Suppressor macrophage treated with lipopolysaccharide for 4 hours (primary cell): ENCODE measurements at places on chromosomes 16 and 17.

GRCh38 chr16:24070851-24071250 lies 185.3 kb upstream of the CACNG3 start:
- DNase-seq = peak; percentile 52

DNA sequence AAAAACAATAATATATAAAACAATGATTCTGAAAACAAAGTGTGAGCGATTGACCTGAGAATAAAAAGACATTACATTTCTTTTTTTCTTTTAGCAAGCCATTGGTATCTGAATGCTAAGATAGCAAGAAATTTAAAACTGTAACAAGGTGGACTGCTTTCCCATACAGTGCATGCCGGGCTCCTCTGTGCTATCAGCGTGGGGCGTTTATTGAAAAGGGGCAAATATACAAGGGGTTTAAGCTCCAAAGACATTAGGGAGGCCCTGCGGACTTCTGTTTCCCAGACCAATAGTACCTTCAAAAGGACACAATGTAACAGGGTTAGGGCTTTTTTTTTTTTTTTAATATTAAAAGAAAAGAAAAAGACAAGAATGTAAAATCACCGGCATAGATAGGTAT lies 261.3 kb downstream of the ZFHX3 start:
- no peak for DNase-seq

DNA sequence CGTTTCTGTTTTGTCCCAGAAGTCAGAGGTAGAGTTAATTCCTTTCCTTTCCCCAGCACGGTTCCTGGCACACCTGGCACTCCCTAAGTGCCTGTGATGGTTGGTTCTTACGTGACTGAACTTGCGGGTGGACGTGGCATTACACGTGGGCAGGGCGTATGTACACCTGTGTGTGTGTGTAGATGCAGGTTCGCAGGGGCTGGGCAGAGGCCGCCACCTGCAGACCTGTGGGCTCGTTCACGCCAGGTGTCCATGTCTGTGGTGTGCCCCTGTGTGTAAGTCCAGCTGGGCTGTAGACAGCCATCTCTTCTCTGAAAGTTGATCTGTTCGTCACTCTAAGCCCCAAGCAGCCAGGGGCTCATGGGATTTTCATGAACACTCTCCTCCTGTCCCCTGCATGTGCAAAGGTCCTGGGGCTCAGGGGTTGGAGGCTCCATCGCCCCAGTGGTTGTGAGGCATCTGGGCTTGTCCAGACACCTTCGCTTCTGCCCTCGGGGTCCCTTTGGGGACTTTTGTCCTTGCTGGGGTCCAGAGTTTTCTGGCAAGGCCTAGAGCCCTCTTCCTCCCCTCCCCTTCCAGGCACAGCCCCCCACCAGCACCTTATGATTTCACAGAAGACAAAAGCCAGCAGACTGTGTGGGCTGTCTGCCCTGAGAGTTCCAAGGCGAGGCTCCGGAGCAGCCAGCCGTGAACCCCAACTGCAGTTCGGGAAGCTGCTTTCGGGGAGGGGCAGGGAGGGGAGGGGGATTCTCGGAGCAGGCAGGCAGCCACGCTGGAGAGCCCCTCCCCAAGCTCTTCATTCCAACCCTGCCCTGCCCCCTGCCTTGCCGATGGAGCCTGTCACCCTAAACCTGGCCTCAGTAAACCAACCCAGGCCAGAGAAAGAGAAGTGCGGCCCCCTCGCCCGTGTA lies 5.4 kb upstream of the FSCN2 start:
- DNase-seq = no peak

- no peak for DNase-seq
These were observed 311.9 kb downstream of the NPIPA8 start for GRCh38 chr16:18024611-18025010.

- DNase-seq = peak; percentile 82
These were observed 23.1 kb downstream of the STAT5A start for GRCh38 chr17:42311240-42312034.

- no peak for DNase-seq
These were observed 375.7 kb upstream of the CDH11 start for GRCh38 chr16:65497571-65497970.

GRCh38 chr17:48179071-48179945 lies 71.7 kb downstream of the SNX11 start:
- DNase-seq = no peak

DNA sequence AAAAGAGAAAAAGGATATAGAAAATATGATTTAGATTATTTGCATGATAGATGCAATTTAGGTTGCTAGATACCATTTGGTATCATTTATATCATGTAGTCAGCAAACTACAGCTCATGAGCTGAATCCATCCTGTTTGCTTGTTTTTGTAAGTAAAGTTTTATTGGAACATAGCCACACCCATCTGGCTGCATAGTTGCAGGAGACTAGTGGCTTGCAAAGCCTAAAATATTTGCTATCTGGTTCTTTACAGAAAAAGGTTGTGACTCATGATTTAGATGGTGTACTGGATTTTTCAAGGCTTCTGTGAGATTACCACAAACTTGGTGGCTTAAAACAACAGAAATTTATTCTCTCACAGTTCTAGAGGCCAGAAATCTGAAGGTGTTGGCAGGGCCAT lies 49.9 kb downstream of the MAP2K4 start:
- DNase-seq = no peak

DNA sequence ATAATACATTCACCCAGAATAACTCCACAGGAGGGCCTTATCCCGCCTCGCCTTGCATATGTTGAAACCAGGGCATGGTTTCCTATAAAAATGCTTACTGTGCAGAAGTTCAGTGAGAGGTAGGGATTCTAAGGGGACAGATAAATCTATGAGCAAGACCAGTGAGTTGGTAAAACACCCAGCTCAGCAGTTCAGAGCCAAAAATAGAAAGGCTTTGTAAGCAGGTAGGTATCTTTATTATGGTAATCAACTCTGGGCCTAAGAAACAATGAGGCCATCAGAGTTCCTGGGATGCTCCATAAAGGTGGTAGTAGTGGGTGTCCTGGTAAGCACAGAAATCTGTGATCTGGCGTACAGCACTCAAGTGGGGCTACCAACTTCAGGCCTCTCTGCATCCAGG lies 549.4 kb upstream of the CDH5 start:
- DNase-seq = no peak

DNA sequence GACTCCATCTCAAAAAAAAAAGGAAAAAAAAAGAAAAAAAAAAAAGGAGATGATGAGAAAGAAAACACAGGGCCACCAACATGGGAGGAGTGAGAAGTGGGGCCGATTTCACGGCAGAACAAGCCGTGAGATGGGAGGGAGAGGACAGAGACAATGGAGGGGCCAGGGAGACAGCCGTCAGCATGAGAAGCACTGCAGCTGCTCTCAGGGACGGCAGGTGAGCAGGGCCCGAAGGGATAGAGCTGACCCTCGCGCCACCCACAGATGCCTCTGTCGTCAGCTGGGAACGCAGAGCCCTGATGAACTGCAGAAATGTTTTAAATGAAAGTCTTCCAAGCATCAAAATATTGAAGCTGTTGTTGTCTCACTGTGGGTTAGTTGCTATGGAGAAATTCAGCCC lies 20.3 kb downstream of the PITPNM3 start:
- DNase-seq = no peak

DNA sequence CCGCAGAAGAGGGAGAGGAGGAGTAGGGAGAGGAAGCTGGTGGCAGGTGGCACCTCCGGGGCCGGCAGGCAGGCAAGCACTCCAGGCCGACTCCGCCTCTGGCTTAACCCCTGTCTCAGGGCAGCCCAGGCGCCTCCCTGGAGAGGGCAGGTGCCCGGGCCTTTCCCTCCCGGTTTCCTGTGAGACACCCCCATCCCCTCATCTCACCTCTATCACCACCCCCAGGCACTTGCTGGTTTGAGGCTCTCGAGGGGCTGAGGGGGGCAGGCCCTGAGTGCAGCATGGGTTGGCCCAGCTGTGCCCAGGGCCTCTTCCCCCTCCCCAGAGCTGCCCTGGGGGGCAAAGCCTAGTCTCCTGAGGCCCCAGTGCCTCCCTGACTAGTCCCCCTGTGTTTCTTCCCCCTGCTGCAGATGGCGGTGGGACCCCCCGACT lies 6.0 kb downstream of the DOC2A start:
- DNase-seq = no peak

DNA sequence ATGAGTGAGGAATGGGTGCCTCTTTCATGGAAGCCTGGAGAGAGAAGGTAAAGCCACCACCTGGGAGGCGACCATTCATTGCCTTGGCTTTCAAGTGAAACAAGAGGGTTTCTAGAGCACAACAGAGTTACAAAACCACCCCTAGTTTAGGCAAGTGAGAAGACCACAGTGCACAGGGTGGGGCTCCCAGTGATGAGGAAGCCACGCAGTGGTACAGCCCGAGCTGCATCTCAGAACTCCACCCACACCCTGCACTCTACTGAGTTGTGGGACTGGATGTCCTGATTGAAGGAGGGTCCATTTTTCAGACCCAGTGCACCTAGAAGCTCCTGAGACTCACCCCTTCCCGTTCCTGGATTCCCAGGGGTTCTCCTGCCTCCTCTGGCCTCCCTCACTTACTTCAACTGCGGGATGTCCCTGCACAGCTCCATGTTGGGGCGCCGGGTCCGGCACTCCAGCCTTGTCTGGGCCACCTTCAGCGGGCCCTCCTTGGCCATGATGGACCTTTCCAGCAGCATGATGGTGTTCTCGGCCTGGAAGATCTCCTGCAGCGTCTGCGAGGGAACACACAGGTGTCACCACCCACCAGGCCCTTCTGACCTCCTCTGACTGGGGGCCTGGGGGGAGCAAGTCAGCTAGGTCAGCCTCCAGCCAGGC lies 55.1 kb upstream of the EMP2 start:
- no peak for DNase-seq

DNA sequence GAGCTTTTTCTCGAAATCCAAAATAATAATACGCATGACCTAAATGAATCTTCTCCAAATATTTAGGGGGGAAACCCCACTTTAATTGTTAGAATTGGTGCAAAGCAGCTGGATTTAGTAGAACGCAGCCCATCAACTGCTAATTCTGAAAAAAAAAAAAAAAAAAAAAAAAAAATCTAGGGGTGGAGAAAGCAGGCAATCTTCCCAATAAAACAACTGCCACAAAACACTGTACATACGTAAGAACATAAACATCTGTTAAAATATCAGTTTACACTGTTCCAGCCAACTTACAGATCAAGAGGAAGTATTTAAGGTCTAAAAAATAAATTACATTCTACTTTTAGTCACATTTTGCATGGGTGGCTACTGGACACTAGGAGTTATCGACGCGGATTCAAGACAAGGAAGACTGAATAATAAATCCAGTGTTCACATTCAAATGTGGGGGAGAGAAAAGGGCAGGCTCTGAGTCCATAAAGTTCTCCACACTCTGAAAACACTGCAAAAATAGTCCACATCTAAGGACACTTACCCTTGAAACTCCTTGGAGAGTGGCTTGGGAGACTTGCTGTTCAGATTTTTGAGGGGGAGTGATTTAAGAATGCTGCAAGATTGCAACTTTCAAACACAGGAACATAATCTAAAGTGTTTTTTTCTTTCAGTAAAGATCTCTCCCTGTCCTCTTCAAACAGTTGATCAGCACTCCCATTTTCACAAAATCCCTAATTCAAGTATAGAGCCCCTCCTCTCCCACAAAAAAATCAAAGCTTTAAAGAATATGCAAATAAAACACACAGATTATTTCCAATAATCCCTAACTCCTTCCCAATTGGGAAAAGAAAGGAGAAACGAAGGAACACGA lies 1.3 kb downstream of the APPBP2 start:
- DNase-seq = peak; percentile 13

DNA sequence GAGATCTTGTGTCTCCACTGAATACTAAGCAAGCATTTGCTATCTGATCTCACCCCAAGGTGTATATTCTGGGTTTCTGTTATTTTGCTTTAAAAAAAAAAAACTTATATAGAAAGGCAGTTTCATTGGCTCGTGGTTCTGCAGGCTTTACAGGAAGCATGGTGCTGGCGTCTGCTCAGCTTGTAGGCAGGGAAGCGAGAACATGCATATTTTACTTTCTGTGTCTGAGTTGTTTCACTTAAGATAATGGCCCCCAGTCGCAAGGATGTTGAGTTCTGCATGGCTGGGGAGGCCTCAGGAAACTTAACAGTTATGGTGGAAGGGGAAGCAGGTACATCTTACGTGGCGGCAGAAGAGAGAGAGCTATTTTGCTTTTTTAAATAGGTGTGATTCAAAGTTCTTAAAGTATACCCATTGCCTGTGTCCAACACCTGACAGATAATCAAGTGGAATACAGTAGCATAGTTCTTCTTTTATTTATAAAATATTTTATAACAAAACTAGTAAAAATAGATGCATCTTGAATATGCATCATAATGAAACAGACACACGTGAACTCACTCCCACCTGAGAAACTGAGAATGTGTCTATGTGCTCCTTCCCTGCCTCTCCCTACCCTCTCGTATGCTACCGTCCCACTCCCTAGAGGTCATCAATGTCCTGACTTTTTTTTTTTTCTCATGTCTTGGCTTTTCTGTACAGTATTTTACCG lies 15.4 kb upstream of the ARHGAP17 start:
- no peak for DNase-seq

- peak; percentile 27 for DNase-seq
These were observed 2.7 kb upstream of the NFE2L1 start for GRCh38 chr17:48045316-48046001.

DNA sequence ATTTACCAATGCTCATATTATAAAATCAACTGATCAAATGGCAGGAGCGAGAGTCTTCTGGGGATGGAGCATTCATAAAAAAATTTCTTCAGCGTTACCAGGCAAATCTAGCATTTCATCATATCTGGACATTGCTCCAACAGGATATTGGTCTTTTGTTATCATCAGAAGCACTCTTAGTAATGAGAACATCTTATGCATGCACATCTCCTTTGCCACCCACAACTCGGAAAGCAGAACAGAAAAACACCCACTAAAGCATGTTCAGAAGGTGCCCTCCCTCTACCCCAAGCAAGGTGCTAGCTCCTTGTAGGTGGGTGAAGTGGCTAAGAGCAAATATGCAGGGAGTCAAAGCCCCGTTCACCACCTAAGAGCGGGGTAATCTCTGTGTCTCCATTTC lies 18.9 kb downstream of the ARHGAP17 start:
- DNase-seq = peak; percentile 53

DNA sequence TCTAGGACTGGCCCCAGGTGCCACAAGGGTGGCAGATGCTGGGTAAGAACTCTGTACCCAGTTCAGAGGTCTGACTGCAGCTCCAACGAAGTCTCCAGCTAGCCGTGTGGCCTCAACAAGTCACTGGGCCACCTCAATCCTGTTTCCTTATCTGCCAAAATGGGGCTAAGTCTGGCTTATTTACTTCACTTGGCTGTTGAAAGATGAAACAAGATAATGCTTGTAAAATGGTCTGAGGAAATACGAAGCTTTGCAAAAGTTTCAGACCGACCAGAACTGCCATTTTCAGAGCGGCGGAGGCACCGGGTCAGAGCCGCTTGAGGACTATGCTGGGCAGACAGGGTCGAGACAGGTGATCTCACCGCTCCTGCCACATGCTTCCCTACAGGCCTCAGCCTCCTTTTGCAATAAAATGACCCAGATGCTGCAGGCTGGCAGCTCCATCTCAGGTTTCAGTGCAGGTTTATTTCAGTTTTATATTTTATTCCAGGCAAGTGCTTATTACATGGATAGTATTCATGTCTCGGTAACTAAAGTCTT lies 17.2 kb downstream of the MNT start:
- no peak for DNase-seq
